ENCODE measurements at places on chromosomes 4 and X. TPM values are rescaled to one million over a fixed set of nuclear protein-coding genes. Genes with fewer than 3 reads are reported as not detected.

- DNase-seq = peak; percentile 57
Observed at GRCh38 chr4:138919094-138919936, 96.3 kb upstream of the NOCT start.

GRCh38 chrX:1106478-1107210 is 105.8 kb downstream of the CRLF2 start:
- no peak for DNase-seq

GRCh38 chr4:168071304-168071703 is 21.0 kb upstream of the ANXA10 start:
- no peak for DNase-seq

GRCh38 chr4:144318797-144319196 is 178.3 kb upstream of the GYPA start:
- DNase-seq = no peak

The SRPK3 gene
- total RNA-seq = 4.6 TPM
